COR-L47 (cell line): ENCODE measurements at places on chromosomes 7 and 10.

- no peak for DNase-seq
Observed at GRCh38 chr10:68470300-68470699, 1.5 kb downstream of the DNA2 start.

DNA sequence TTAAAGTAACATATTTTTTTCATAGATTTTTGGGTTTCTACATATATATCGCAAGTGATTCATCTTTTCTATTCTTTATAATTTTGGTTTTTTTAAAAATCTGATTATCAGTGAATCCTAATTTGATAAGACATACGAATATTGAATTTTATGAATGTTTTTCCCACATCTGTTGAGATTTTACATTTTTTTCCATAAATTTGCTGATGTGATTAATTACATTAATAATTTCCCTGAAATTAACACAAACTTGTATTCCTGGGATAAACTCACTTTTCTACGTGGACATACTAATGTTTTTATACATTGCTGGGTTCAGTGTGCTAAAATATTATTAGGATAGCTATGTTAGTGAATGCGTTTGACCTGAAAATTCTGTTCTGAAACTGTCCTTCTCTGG is 26.1 kb downstream of the DMTF1 start:
- DNase-seq, result no peak

DNA sequence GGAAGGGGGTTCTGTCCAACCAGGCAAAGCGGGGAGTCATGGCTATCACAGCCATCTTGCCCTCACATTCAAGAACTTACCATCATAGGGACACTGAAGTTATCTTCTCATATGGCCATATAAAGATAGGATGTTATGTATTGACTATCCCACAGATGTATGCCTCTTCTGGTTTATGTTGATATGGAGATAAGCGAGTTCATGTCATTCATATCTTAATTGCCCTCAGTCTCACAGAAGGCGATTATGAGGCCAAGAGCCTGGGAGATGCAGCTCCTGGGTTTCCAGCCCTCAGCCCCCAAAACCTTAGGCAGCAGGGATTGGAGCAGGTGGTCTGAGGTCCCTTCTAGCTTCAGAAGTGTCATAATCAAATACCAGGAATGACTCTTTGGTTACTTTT is 8.5 kb upstream of the ANKRD61 start:
- no peak for DNase-seq

GRCh38 chr7:137342828-137343261 is 688 bp downstream of the PTN start:
- DNase-seq, result no peak

GRCh38 chr10:66772548-66773471 is 153.0 kb upstream of the LRRTM3 start:
- DNase-seq, result no peak

DNA sequence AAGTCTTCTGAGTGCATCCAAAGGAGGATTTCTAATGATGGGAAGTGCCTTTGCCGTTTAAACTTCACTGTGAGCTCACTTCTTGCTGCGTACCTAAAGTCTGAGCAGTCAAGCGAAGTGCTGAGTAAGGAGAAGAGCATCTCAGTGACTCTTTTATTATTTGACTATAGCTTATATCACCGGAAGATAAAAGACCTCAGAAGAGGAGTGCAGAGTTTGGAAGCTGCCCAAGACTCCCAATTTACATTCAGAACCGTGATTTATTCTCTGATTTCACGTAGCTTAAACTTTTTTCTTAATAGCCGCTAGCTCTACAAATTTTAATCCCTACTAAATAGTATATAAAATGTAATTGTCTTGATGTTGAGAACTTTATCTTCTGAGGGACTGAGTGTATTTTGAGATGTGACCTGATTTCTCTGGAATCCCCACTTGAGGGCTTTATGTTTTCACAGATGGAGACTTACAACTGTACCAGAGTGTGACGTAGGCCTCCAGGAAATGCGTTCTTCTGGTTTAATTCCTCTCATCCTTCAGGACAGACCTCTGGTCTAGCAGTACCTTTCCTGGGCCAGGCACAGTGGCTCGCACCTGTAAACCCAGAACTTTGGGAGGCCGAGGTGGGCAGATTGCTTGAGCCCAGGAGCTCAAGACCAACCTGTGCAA is 51.1 kb downstream of the CAMK1D start:
- DNase-seq, result no peak

GRCh38 chr7:155374276-155375252 is 76.9 kb downstream of the INSIG1 start:
- DNase-seq, result no peak

- no peak for DNase-seq
Observed at GRCh38 chr7:24848878-24849277, 91.6 kb upstream of the GSDME start.

DNA sequence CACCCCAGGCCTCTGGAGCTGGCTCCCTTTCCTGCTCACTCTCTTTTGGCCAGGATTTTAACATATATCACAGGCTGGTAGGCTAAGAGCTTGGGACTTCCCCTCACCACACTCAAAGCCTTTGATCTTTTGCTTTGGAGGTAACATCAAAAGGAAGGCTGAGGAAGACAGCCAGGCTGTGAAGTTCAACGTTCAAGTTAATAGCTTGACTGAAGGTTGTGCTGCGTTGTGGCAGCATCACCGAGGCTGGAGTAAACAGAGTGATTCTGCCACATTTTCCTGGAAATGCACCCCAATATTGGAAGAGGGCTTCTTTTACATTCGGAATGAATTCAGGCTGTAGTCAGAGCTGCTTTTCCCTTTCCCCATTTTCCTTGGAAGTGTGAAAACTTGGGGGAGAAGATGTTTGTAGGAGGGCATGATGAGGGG is 57.3 kb downstream of the TCF7L2 start:
- DNase-seq, result no peak

- no peak for DNase-seq
Observed at GRCh38 chr10:21929070-21929469, 74.5 kb downstream of the DNAJC1 start.

GRCh38 chr10:59362144-59362958 is at the start of gene FAM13C:
FAM13C (minus strand) TSS chr10:59362549; CDS start chr10:59362460, 89 bp downstream.
- peak; percentile 87 for DNase-seq

- DNase-seq, result no peak
Observed at GRCh38 chr10:123821136-123821535, 70.5 kb downstream of the CPXM2 start.

DNA sequence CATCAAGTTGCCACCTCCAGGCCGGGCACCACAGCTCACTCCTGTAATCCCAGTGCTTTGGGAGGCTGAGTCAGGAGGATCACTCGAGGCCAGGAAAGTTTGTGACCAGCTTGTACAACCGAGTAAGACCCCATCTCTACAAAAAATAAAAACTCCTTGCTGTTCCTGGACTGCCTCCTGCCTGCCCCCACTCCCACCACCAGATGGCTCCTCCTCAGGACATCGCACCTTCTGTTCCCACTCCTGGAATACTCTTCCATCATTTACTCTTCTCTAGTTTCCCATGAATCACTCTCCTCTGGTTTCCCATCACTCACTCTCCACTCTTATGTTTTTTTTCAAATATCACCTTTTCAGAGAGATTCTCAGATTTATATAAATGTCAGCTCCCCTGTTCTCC is 540.7 kb downstream of the CALN1 start:
- DNase-seq, result no peak

- DNase-seq, result no peak
Observed at GRCh38 chr10:109931163-109931562, 7.9 kb upstream of the XPNPEP1 start.

- DNase-seq, result no peak
Observed at GRCh38 chr7:149463500-149464161, 2.8 kb upstream of the ZNF777 start.

DNA sequence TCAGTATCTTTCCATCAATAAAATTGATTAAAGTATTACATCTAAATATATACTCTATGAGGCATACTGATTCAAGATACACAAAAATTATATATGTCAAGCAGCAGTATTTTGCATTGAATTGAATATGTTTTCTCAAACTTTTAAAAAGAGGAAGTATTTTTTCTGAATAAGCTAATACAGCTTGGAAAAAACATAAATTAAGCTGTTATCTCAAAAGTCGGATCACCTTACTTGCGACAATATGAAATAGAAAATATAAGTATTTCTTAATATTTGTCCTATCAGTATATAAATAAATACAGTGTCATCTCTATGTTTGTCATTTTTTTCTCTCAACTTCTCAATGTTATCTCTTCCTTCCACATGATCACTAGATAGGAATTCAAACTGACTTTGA is 139.3 kb downstream of the MBL2 start:
- DNase-seq, result no peak

- no peak for DNase-seq
Observed at GRCh38 chr10:52853704-52854103, 81.1 kb upstream of the MBL2 start.

GRCh38 chr7:31679574-31680305 is 7.3 kb upstream of the PPP1R17 start:
- no peak for DNase-seq

- peak; percentile 8 for DNase-seq
Observed at GRCh38 chr7:44375236-44375699, 49.9 kb upstream of the CAMK2B start.

GRCh38 chr10:34333513-34333912 is 481.6 kb downstream of the PARD3 start:
- no peak for DNase-seq

DNA sequence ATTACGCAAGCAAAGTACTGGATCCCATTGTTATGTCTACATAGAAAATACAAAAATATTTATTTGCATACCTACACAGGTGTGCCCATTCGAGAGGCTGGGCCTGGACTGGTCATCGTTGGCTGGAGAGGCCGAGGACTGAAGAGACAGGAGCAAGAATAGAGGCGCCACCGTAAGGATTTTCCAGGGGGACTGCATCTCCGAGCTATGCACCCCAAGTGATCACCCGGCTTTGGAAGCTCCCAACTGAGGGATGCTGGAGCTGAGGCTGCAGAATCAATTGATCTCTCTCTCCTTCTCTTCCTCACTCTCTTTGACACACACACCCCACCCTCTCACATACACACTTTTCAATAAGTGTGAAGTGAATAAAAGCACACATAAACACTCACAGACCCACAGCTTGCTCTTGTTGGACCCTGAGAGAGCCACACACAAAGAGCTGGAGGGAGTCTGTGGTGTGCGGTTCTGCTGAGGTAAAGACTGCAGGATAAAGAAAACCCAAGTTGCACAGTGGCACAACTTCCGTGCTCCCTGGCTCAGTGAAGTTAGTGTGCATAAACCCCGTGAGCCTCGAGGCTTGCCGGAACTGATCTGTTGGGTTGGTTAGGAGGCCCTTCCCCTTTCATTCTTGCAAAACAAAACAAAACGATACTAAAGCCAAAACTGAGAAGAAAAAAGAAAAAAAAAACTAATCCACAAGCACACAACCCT is at the start of gene AOAH:
Gene AOAH (minus strand): TSS at position 544 of the 714 bp plus-strand sequence. CDS start 346 bp downstream, at position 198.
- DNase-seq, result no peak

DNA sequence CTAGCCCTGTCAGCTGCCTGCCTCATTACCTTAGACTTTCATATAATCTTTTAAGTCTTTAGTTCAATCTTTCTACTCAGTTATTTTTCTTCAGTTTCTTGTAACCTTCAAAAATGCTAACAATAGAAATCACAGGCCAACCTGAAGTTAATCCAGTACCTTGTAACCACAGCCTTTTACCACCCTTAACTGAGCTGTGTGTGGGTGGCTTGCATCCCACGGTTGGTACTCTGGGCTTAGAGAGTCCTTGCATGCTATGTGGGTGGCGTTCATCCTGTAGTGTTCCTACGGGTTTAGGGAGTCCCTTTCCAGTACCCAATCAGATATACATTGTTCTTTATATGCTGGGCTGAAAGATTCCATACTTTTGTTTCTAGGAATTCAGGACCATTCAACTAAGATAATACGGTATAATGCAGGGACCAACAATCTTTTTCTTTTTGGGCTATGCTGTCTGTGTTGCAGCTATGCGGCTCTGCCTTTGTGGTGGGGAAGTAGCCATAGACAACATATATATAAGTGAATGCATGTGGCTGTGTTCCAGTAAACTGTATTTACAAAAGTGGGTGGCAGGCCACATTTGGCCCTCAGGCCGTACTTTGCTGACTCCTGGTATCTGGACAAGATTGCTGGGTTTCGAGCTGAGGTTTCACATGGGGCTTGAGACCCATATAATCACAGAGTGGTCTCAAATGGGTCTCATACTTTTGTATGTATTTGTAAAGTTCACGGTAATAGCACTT is 280.8 kb upstream of the LRGUK start:
- DNase-seq, result no peak

DNA sequence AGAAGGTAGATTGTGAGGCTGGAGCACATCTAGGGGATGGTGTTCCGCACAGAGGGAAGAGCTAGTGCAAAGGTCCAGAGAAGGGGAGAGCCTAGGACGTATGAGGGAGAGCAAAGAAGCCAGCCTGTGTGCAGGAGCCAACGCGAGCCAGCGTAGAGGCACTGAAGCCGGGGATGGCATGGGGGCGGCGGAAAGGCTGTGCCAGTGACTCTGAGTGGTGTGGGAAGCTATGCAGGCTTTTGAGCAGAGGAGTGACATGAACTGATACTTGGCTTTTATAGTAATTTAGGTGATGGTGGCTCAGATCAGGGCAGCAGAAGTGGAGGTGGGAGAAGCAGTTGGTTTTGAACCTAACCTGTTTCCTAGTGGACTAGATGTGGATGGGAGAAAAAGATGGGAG is 65.8 kb downstream of the ATXN7L1 start:
- no peak for DNase-seq

DNA sequence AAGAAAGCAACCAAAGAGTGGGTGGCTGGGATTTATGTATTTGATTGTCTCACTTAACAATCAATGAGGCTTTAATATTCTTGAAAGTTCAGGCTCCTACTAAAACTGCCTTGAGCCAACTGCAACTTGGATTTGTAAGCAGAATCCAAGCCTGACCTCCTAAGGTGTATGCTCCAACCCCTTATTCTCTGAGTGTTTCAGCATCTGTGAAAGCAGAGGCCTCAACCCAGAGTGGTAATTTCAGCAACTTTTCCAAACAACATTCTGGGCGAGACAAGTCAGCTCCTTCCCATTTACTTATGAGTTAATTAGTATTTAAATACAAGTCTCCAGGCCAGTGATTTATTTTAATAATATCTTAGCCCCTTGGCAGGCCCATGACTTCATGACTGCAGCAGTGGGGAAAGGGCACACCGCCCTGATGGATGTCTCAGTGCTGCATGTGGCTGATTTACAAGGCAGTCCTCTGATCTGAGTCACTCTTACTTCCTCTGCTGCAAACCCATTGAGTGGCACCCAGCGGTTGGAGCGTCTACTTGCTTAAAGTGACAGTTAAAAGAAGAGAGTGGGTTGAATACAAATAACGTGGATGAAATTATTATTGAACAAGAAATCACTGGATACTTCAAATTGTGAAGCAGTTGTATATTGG is 209.1 kb downstream of the TRIL start:
- DNase-seq, result no peak

DNA sequence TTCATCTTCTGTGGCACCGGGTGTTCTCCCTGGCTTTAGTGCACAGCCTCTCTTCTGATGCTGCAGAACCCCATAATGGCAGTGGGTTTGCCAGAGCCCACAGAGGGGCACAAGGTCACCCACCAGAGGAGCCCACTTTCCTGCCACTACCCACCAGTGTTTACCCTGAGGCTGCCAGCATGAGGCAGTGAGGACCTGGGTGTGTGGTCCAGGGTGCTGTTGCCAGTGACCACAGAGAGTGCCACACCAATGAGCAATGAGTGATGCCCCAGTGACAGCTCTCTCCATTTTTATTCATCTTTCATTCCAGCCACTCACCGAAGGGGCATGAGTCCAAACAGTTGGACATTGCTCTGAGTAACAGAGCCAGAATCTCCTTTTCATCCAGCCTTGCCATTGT is 34.8 kb downstream of the MTURN start:
- DNase-seq, result no peak

- DNase-seq, result no peak
Observed at GRCh38 chr7:816751-817671, 15.3 kb upstream of the SUN1 start.

- DNase-seq, result no peak
Observed at GRCh38 chr10:1507436-1507835, 229.9 kb downstream of the ADARB2 start.
